ENCODE measurements at places on chromosomes 3 and 15.

- DNase-seq: no peak
Measured at GRCh38 chr15:83304861-83305703, 20.6 kb upstream of the BNC1 start.

DNA sequence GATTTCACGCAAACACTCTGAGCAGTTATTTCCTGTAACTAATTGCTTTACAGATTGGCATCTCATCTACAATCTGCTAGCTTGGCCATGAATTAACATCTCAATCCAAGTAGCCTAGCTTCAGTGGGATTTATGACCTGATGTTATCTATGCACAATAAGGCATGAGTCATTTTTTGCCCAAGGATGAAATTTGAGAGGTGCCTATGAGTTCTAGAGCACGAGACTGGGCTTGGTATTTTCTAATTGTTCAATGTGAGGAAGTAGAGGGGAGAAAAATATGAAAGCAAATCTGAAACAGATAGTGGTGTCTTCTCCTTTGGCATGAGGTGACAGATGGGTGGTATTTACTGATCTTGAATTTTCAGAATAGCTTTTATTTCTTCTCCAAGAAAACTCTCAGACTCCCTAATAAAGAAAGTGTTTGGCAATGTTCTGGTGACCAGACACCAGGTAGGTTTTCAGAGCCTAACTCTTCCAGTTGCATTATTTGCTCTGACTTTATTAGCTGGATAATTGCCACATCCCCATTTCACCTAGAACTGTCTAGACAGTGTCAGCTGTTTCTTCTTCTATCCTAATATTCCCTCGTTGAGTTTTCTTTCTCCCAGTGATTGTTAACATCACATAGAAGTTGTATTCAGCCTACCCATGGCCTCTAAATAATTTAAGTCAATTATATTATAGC lies 301.0 kb upstream of the UMPS start:
- no peak for DNase-seq

DNA sequence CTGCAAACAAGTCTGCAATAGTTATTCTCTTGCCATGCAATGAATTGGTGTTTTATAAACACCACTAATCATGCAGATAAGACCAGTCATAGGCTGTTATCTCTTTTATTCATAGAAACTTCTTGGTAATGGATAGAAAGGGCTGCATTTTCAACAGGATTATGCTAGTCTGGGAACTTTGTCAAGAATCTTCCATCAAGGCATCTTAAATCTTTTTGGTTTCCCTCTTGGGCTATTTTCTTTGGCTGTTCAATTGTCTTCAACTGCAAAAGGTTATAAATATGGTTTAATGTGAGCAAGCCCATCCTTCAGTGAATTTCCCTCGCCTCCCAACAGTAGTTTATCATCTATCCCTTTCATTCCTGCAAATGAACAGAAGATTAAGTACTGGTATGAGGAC lies 59.0 kb upstream of the MINAR1 start:
- DNase-seq: no peak

- DNase-seq: no peak
Measured at GRCh38 chr3:72044231-72044855, 259.4 kb upstream of the PROK2 start.

DNA sequence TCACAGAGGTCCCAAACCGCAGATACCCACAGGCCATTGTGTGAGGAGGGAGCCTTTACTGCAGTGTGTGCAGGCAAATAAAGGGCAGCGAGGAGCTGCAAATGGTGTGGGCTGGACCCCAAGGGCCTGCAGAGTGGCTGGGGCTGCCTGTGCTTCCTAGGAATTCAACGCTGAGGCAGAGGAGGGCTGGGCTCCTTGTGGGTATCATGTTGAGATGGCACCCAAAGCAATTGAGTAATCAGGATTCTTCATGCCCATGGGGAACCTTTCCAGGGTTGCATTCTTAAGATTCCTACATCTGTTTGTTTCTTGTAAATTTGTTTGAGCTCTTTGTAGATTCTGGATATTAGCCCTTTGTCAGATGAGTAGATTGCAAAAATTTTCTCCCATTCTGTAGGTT lies 85.4 kb upstream of the LIPC start:
- DNase-seq: no peak

- DNase-seq: no peak
Measured at GRCh38 chr3:10173926-10174435, 9.3 kb downstream of the IRAK2 start.

DNA sequence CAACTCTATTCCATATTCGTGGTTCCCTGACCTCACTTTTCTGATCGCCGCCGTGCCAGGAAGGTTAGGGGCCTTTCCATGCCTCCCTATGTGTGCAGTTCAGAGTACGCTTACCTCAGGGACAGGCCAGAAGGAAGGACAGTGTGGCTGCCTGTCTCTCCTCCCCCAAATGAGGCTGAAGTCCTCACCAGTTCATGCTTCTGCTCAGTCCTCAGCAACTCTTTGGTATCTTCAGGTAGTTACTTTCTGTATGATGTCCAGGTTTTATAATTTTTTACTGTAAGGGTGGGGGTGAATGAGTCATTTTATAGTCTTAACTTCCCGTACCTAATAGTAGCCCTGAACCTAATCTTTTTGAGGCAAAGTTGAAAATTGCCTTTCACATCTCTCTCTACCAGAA lies 98.7 kb downstream of the VPS8 start:
- DNase-seq: no peak

- DNase-seq: no peak
Measured at GRCh38 chr15:80066912-80067311, 7.4 kb downstream of the ZFAND6 start.

DNA sequence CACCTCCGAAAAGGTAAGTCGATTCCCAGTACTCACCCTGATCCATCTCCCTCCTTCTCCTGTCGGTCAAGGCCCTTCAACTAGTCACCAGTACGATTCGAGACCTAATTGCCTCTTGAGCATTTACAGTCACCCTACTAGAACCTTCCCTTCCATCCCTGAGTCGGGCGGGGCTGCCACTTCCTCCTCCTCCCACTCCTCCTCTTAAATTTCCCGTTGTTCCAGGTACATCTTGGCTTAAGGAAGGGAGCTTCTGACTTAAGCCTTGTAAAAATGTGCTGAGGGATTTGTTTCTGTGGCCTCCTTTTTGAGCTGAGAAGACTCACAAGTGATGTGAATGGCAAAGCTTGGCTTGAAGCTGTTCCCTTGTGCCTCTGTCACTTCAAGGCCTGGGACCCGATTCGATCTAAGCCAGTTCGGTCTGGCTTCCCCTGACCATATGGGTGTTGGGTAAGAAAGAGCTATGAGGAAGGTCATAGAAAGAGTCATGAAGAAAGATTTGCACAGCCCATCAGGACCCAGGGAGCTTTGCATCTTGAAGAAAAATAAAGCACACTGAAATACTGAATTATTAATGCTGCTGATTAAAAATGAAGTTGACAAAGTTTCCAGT lies 28.1 kb downstream of the LCMT2 start:
- DNase-seq: no peak

GRCh38 chr3:30458376-30459171 lies 147.8 kb upstream of the TGFBR2 start:
- no peak for DNase-seq

- no peak for DNase-seq
Measured at GRCh38 chr3:43540624-43541023, 81.2 kb downstream of the ANO10 start.

DNA sequence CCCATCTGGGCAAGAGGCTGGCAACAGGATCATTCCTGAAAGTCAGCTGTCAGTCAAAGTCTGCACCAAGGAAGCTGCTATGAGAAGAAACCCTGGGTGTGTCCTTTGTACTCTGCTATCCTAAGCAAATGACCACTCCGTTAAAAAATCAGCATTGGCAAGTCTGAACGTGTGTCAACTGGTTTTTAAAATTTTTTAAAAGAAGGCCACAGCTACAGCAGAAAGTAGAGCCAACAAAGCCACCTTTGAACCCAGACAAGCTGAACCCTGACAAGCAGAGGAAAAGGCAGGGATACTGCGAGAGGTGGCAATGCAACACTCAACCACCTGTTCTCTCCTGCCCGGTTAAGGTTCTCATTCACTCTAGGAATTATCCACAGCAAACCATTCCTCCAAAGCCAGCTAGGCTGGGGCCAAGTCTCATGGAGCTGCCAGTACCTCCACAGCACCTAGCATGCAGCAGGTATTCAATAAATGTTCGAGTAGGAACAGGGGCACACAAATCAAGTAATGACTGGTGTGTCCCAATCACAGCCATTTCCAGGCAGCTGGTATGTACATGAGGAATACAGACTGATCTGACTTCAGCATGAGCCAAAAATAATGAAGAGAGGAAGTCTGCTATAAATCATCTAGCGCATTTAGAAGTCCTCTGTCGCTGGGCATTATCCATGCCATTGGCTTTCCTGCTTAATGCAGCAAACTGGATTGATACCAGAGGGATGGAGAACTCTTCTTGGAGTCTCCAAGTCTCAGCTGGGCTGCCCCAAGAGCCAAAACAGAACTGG lies 76.0 kb downstream of the ADCY5 start:
- DNase-seq: no peak

DNA sequence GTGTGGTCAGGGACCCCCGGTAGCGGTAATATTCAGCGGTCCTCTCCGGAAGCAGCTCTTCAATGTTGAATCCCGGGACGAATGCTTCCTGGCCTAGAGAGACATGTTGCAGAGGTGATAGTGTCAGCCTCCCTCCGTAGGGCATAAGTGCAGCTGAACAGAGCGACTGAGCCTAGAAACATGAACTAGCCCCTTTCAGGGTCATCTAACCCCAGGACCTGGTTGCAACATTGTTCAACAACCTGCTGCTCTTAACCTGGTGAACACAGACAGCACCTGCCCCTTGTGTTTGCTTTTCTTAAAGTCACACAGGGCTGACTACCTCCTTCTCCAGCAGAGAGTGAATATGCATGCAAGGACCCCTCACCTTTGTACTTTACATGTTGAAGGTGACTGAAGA lies 41.3 kb downstream of the CA12 start:
- DNase-seq: no peak

DNA sequence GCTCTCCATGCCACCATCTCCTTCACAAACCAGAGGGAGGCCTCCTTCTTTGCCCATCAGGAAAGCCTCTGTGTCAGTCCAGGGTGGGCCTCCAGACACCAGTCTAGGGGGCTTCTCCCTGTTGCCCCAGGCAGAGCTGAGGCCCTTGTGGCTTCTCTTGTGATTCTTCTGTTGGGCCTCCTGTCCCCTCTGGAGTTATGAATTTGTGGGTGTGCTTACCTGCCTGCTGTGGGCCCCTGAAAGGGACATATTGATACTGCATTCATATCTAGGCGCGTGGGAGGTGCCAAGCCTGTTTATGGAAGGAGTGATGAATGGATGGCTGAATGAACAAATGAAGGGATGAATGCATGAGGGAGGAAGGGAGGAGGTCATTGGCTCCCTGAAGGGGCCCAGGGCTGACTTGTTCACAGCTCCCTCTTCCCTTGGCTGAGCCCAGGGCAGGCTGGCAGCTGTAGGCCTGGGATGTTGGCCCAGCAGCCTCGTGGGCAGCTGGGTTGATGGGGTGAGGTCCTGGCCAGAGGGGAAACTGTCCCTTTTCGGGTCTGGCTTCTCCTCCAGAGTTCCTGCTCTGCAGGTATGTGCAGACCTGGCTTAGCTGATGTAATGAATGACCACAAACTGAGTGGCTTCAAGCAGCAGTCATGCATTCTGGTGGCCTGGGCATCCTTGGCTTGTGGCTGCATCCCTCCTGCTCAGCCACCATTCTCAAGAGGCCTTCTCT lies 195.4 kb downstream of the GOLGA6L6 start:
- peak; percentile 2 for DNase-seq

DNA sequence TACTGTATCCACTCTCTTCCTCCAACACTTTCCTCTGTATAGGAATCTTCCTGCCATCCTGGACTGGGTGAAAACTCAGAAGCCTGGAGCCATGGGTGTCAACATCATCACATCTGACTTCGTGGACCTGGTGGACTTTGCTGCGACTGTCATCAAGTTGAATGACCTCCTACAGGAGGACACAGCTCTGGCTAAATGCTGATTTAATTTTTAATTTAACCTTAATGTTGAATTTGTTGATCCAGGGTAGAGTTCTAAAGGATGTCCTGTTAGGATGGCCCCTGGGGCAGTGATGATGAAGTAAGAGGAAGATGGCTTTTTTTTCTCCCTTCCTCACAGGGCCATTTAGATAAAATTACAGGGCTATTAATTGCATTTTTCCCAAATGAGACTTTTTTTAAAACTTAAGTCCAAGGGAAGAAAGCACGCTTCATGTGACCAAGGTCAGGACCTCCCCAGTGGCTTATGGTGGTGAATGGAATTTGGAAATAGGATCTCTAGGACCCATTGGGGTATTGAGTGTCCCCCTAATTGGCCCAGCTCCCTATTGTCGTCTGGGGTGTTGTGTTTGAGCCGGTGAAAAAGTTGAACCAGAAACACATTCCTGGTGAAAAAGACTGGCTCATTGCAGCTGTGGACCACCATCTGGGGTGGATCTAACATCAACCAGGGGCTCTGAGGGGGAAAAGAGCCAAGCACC lies 125.7 kb upstream of the ZBED2 start:
- no peak for DNase-seq

DNA sequence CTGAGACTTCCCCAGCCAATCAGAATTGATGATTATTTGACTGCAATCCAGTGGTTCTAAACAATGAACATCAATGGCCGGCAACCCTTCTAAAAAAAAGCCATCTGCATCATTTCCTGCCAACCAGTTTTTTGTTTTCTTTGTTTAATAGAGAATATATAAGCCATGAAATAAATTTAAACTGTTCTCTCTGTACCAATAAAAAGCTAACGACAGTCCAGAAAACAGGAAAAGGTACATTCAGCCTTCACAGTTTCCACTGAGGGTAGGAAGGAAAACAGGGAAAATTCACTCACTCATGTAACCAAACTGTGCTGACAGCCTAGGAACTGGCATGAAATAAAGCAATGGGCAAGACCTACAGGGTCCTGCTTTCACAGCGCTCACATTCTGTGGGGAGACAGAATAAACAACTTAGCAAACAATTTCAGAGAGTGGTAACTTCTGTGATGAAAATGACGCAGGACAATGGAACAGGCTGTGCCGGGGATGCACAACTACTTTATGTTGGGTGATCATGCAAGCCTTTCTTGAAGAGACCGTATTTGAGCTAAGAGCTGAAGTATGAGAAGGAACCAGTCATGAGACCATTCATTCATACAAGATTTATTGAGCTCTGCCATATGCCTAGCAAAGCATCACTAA lies 630.1 kb downstream of the MAGI1 start:
- no peak for DNase-seq

GRCh38 chr3:142973217-142974009 lies 9.9 kb upstream of the PAQR9 start:
- no peak for DNase-seq

DNA sequence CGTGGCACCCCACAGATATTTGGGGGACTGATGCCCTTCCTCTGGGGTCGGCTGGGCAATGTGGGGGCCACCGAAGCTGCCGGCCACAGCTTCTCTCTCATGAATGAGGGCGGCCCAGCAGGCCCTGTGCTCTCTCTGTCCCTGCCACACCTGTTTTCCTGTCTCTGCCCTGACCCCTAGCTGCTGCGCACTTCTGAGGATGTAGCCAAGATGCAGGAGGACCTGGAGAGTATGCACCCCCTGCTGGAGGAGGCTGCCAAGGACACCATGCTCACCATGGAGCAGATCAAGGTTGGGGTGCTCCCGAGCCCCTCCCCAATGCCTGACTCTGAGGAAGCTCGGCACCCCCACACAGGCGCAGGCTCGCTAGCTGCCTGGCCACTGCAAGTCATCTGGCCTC lies 59.7 kb downstream of the SEMA3G start:
- peak; percentile 59 for DNase-seq

All from activated CD8-positive, alpha-beta T cell treated with anti-CD3 and anti-CD28 coated beads for 36 hours (primary cell).